ENCODE measurements at places on chromosomes 3 and 15.

DNA sequence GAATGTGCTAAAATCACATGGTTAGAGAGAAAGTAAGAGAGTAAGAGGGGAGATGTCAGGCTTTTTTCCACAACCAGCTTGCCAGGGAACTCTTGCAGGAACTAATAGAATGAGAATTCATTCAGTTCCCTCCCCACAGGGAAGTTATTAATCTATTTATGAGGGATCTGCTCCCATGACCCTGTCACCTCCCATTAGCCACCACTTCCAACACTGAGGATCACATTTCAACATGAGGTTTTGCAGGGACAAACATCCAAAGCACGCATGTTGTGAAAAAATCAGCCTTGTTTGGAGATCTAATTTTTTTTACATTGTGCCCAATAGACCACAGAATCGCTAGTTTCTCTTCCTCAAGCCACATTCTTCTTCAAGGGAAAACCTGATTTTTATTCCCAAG lies 904.0 kb downstream of the TBL1XR1 start:
- H3K4me3 ChIP-seq, result no peak overlapping the region
- no peaks in the 10 kb centered on the region for H3K4me1 ChIP-seq
- no peak overlapping the region for H3K27ac ChIP-seq
- H3K36me3 ChIP-seq, result no peaks in the 10 kb centered on the region
- no peak for DNase-seq

DNA sequence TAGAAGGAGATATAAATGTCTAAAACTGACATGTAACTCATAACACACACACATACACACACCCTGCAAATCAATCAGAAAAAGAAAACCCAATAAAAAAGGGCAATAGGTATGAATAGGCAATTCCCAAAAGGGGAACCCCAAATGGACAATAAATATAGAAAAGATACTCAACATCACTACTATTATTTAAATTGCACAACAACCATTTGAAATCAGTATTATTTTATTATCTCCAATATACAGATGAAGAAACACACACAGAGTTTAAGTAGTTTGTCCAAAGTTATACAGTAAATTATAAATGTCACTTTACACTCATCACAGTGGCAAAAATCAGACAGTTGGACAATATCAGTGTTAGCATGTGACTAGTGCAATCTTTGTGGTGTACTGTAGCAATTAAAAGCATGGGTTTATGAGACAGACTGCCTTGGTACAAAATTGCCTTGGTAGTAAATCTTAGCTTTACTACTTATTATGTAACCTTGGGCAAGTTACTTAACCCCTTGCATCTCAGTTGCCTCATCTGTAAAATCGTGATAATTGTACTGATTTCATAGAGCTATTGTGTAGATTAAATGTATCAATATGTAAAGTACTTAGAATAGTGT lies 3.4 kb upstream of the FSTL1 start:
- H3K27ac ChIP-seq, result no peak overlapping the region
- H3K36me3 ChIP-seq, result no peaks in the 10 kb centered on the region
- H3K4me3 ChIP-seq, result no peak overlapping the region
- peaks cover 44% of the 10 kb centered on the region for H3K27me3 ChIP-seq
- H3K4me1 ChIP-seq, result peaks cover 4% of the 10 kb centered on the region
- DNase-seq, result no peak

- no peaks in the 10 kb centered on the region for H3K4me1 ChIP-seq
- no peaks in the 10 kb centered on the region for H3K27me3 ChIP-seq
- H3K27ac ChIP-seq, result no peak overlapping the region
- H3K36me3 ChIP-seq, result peaks cover 15% of the 10 kb centered on the region
Observed at GRCh38 chr3:44915702-44916438, 41.5 kb downstream of the TGM4 start.

GRCh38 chr3:172289583-172289982 lies 158.7 kb downstream of the GHSR start:
- H3K4me3 ChIP-seq, result no peak overlapping the region
- H3K27ac ChIP-seq, result no peak overlapping the region
- no peak for DNase-seq

GRCh38 chr15:40930430-40931299 lies 1.5 kb downstream of the DLL4 start:
- peaks cover 60% of the 10 kb centered on the region for H3K4me1 ChIP-seq
- H3K27ac ChIP-seq, result no peak overlapping the region
- H3K27me3 ChIP-seq, result peaks cover 62% of the 10 kb centered on the region
- DNase-seq, result peak; percentile 36
- H3K36me3 ChIP-seq, result no peaks in the 10 kb centered on the region

DNA sequence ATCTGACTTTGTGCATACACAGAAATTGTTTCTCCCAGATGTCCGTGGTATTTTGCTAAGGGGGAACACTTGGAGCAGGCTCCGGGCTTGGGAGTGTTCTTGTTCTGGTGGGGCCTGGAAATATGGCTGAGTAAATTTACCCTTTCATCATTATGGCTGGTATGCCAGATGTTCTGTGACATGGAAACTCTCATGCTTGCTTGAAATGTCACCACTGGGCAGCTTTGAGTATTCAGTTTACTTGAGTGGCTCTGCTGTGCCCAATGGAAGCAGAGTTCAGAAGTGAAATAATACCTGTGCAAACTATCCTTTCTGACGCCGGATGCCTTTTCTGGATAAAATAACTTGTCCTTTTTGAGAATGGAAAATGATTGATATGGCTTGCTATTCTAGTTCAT lies 283.6 kb upstream of the TPM1 start:
- no peak for DNase-seq
- no peak overlapping the region for H3K4me3 ChIP-seq
- H3K27ac ChIP-seq, result no peak overlapping the region
- peaks cover 4% of the 10 kb centered on the region for H3K27me3 ChIP-seq
- no peaks in the 10 kb centered on the region for H3K4me1 ChIP-seq

DNA sequence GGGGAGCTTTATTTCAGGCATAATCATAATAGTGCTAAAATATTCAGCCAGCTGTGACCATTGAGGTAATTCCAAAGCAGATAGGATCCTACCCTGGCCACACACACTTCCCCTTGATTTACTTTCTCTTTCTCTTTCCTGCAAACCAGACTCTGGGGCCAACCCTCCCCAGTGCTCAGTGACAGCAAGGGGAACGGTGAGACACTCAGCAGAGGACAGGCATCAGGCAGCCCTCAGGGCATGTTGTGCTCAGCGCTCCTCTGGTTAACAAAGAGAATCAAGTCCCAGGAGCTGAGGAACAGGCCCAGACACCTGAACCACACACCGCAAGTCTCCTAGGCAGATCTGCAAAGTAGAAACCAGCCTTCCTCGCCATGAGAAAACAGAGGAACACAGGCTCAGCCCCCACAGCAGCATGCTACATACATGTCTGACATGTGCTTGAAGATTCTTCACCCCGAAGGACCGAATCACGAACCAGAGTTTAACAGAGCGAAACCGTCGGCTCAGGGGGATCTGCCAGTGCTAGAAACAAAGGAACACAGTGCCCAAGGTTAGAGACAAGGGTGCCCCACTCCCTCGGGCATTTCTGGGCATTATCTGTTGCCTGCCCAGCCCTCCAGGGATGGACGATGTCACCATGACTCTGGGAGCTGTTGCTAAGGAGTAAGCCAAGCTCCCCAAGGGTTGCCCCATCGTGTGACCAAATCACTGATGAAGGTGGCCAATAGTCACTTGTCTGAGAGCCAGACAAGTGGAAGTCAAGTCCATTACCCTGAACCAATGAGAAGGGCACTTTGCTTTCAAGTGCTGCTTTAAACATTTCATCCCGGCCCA lies 17.5 kb downstream of the HDC start:
- H3K27me3 ChIP-seq, result no peaks in the 10 kb centered on the region
- H3K36me3 ChIP-seq, result no peaks in the 10 kb centered on the region
- peaks cover 16% of the 10 kb centered on the region for H3K4me1 ChIP-seq
- peak overlapping the region; percentile 27 for H3K4me3 ChIP-seq
- H3K27ac ChIP-seq, result peak overlapping the region; percentile 68

- no peaks in the 10 kb centered on the region for H3K4me1 ChIP-seq
- H3K36me3 ChIP-seq, result no peaks in the 10 kb centered on the region
- DNase-seq, result no peak
- H3K4me3 ChIP-seq, result no peak overlapping the region
- H3K27me3 ChIP-seq, result no peaks in the 10 kb centered on the region
Observed at GRCh38 chr3:117439812-117440211, 730.2 kb downstream of the TUSC7 start.
